ENCODE measurements at places on chromosomes 6 and 20. TPM values are rescaled to one million over a fixed set of nuclear protein-coding genes. Genes with fewer than 3 reads are reported as not detected.

The ZNF831 gene
- 0.04 TPM for total RNA-seq

The SMPDL3A gene
- total RNA-seq, result 2.8 TPM

The CD83 gene
- 7.5 TPM for total RNA-seq

The VAPB gene
- total RNA-seq, result 55.8 TPM

The IFNGR1 gene
- 17.6 TPM for total RNA-seq

The MEI4 gene
- total RNA-seq, result 0.18 TPM

GRCh38 chr6:41801380-41801779, 13.9 kb downstream of the TOMM6 start:
- DNase-seq, result no peak

DNA sequence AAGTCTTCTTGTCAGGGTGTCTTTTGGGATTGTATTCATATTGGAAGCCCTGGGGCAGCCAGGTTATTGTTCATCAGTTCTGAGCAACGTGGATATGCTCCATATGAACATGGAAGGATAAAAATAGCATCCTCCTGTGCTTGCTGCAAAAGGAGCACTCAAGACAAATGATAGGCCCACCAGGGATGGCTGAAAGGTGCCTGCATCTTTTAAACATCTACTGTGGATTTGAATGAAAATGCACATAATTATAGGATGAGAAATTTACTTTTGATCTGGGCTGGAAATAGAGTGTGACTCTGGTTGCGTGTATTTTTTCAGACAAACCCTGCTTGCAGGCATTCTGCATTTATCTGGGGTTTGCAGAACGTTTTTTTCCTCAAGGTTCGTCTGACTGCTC, 299.1 kb downstream of the PACRG start:
- DNase-seq, result no peak

- no peak for DNase-seq
Observed at GRCh38 chr6:125415913-125416312, 114.1 kb upstream of the HDDC2 start.

- DNase-seq, result no peak
Observed at GRCh38 chr6:27406085-27406484, 17.5 kb downstream of the ZNF391 start.

- DNase-seq, result peak; percentile 9
Observed at GRCh38 chr20:32970973-32971300, 33.3 kb downstream of the SUN5 start.

GRCh38 chr6:15689586-15690482, 27.0 kb upstream of the DTNBP1 start:
- DNase-seq, result no peak

GRCh38 chr6:138787138-138787537, 8.7 kb upstream of the ECT2L start:
- no peak for DNase-seq

DNA sequence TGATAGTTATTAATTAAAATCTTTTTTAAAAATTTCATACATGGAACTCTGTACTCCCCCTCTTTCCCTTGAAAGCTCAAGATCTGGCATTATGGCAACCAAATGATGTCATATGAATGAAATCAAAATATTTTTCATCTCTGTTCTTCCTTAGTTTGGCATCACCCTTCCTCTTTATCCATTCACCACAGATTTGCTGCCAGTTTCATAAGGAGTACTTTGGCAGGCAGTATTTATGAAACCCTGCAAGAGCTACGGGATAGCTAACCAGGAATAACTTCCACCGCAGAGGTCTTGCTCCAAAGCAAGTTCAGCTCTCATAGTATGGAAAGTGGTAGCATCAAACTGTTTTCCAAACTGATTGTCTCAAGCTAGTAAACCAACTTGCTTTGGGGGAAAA, 113.9 kb upstream of the DOK5 start:
- no peak for DNase-seq

Measured in WTC11 (cell line).